ENCODE measurements at places on chromosomes 1 and 21.

DNA sequence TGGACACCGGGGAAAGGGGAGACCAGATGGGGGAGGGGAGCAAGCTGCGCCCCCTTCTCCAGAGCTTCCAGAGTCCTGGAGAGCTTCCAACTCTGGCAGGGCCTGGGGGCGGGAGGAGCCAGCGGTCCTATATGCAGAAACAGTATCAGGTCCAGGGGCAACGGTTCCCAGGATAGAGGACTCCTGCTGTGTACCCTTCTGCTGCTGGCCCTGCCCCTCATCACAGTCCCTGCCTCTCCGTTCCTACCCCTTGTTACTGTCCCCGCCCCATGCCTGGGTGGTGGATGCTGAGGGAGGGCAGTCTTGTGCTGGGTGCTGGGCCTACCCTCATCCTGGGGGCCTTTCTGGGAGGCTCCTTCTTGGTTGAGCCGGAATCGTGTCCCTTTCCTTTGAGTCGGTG is 19.2 kb upstream of the PEX10 start:
- DNase-seq = no peak

- no peak for DNase-seq
Measured at GRCh38 chr1:5338466-5338865, 653.8 kb downstream of the NPHP4 start.

- no peak for DNase-seq
Measured at GRCh38 chr1:3697810-3698209, 45.5 kb downstream of the TP73 start.

DNA sequence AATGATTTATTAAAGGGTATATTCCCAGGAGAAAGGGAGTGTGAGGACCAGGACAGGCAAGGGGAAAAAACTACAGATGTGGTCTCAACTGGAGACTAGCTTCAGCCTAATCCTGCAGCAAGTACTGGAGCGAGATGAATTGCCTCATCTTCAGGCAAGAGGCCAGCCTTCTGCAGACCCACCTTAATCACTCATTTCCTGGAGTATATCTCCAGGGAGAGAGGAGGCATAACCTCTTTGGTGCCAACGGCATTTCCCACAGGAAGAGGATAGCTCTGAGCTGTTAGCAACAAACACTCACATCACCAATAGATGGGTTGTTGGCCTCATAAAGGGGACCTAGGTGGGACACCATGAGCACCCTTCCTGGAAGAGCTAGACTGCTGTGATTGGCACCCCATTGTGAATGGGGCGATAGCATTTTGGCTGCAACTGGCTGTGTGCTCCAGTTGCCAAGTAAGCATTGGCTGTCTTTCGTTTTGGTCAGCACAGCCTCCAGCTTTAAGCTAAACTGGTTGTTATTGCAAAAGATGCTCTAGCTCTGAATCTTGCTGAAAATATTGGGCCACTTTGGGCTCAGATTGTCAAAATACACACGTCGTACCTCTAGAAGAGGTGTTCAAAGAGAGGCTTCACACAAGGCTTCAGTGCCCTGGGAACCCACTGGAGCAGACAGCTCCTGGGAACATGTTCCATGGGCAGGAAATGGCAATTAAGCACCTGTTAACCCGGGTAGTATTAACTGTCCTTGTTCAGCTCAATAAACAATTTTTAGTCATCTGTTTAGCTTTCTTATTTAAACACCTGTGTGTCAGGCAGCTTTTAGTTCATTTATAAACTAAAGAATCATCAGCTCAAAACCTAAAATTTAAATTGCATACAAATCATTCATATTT is 314.8 kb upstream of the C1orf87 start:
- no peak for DNase-seq

DNA sequence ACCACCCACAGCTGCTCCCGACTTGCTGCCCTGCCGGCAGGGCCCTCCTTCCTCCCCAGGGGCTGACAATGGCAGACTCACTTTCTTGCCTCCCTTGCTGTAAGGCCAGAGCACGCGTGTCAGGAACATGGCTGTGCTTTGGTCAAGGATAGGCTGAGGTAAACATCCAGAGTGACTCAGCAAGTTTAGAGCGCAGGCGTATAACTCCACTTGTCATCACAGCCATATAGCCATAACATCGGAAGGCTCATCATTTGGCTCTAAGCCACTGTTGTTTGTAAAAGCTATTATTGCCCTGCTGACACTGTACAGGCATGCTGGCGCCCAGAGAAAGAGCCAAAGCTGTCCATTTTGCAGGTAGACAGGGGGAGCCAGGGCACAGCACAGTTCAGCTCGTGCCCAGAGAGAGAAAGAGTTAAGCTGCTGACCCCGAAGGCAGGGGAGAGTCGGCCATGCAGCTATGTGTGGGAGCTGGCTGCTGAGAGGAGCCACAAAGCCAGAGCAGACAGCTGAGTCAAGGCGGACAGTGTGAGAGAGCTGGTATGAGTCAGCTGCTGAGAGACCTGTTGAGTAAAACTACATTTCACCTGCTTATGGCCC is 60.6 kb downstream of the GNG4 start:
- peak; percentile 34 for DNase-seq

- no peak for DNase-seq
Measured at GRCh38 chr1:223036479-223036845, 106.6 kb downstream of the TLR5 start.

GRCh38 chr1:238664139-238664538 is 722.2 kb upstream of the CHRM3 start:
- DNase-seq = no peak

DNA sequence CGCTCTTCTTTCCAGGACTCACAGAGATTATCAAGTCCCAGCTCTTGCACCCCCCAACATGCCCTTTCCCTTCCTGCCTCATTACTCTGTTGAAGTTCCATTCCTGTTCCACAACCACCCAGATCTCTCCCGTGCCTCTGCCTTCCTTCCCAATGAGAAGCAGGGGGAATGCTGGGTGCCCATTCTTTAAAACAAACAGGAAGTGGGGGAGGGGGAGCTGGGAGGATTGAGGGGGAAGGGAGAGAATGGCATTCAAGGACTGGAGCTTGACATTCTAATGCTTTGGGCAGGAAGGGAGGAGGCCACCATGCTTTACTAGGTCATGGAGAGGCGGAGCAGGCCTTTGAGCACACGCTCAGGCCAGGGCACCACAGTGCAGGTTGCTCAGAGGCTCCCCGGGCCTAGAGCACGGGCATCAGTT is 150.3 kb upstream of the IRF2BP2 start:
- no peak for DNase-seq

DNA sequence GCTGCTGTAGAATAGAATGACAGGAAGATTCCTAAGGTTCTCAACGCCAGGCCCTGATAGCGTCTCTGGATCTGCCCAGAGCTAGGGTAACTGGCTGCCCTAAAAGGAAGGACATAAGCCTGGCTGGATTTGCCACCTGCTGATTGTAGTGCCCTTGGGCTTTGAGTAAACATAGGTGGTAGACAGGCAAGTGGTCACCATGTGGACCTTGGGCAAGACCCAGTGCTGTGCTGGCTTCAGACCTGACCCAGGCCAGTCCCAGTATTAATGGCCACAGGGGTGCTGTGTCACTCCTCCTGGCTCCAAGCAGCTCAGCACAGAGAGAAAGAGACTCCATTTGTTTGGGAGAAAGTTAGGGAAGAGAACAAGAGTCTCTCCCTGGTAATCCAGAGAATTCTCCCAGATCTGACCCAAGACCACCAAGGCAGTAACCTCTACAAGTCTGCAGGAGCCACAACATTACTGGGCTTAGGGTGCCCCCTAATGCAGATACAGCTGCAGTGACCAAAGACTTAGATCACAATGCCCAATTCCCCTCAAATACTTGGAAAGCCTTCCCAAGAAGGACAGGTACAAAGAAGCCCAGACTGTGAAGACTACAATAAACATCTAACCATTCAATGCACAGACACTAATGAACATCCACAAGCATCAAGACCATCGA is 44.5 kb downstream of the PHTF1 start:
- no peak for DNase-seq

DNA sequence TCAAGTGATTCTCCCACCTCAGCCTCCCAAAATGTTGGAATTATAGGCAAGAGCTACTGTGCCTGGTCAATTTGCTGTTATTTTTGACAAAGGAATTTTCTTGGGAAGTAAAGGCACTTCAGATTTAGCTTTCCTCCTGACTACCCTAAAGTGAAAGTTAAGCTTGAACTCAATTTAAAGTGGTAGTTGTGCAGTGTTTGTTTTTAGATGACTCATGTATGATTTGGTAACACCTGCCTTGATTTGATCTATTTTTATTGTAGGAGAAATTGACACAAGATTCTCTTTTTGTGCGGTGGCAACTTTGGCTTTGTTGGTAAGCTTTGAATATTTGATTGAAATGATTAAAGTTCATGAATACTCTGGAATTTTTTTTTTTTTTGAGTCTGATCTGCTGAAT is 5.0 kb downstream of the RABGGTB start:
- no peak for DNase-seq

DNA sequence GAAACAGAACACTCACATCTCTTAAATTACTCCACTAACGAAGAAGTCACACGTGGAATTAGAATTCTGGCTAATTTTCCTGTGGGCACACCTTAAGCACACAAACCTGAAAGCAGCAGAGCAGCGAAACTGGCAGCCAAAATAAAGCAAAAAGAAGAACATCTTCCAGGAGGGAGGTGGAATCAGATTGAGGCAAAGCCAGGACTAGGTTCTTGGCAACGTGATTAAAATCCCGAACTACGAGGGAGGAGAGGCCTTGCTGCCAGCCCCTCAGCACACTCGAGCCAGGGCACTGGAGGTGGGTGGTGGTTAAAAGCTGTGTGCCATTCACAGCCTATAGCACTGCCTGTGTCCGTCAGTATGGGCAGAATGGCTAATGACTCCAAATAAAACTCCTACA is 58.0 kb downstream of the HIVEP3 start:
- no peak for DNase-seq

DNA sequence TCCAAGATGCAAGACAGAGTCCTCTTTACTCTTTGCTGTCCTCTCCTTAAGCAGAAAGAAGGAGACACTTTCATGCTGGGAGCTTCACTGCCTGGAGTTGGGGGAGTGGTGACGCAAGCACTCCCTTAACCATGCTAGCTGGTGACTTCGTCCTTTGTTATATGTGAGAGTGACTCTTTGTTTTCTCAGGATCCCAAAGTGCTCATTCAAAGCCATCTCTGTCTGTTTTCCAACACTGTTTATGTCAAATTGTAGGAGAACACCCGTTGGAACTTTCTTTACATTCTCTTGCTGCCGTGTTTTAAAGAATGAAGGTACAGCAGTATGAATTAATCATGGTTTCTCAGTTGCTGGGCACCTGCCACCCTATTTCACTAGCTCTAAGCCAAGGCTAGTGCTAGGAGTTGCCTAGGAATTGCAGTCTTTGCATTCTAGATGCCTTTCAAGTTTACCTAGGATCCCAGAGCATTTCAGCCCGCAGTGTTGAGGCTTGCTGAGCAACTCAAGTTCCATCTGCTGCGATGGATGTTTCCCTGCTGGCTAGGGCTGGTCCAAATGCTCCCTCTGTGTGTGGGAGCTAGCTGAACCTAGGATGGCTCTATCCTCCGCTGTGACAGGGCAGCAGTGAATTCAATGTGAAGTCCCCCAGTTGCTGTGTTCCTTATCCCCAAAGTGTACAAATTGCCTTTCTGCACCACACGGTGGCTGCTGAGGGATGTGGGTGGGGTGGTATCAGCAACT is 82.6 kb upstream of the GPR52 start:
- DNase-seq = no peak

- no peak for DNase-seq
Measured at GRCh38 chr1:39051956-39052355, 25.8 kb downstream of the NDUFS5 start.

DNA sequence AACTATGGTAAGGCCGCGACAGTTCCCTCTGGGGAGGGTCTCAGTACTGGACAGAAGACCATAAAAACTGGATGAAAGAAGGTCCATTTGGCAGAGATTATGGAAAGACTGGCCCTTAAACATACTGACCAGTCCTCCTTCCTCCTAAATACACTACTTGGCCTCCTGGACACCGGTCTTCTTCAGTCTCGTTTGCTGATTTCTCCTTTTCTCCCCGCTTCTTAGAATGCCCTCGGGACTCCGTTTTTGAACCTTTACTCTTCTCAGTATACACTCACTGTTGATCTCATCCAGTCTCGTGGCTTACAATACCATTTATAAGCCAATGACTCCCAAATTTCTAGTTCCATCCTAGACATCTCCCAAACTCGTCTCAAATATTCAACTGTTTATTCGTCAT is 694 bp upstream of the MRPL9 start:
- no peak for DNase-seq

GRCh38 chr1:219639876-219640577 is 27.1 kb upstream of the ZC3H11B start:
- DNase-seq = peak; percentile 52

DNA sequence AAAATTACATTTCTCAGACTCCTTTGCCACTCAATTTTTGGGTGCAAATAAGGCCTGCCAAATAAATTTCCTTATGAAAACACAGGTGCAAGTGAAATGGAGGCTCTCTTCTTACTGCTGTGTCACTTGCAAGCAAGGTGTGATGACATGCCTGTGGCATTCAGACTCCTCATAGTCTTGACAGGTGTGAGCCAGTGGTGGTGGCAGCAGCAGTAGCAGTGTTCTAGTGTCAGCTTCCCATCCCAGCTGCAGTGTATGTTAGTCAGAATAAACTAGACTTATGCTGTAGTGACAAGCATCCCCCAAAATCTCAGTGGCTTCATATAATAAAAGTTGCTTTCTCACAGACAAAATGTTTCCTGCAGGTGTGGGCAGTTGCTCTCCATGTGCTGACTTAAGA is 3.8 kb upstream of the EEIG2 start:
- DNase-seq = no peak

DNA sequence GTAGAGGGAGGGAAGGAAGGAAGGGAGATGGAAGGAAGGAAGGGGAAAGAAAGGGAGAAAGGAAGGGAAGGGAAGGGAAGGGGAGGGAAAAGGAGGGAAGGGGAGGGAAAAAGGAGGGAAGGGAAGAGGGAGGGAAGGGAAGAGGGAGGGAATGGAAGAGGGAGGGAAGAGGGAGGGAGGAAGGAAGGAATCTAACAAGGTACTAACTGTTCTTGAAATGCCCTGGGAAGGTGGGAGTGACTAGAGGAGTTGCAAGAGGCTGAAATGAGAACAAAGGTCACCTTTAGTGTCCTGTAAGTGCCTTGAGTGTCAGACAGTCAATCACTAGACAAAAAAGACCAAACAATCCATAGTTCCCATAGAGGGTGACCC is 2.3 kb upstream of the ATP2B4 start:
- no peak for DNase-seq

DNA sequence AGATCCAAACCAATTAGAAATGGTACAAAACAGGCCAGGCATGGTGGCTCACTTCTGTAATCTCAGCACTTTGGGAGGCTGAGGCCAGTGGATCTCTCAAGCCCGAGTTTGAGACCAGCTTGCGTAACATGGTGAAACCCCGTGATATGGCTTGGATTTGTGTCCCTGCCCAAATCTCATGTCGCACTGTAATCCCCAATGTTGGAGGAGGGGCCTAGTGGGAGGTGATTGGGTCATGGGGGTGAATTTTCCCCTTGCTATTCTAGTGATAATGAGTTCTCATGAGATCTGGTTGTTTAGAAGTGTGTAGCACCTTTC is 7.0 kb upstream of the VASH2 start:
- DNase-seq = no peak

- no peak for DNase-seq
Measured at GRCh38 chr1:159866066-159866465, 3.6 kb upstream of the VSIG8 start.

Data from epithelial cell of prostate (primary cell).